ENCODE measurements at places on chromosomes 13 and 19. TPM values are rescaled to one million over a fixed set of nuclear protein-coding genes. Genes with fewer than 3 reads are reported as not detected.

The SCAF1 gene
- total RNA-seq: 14.8 TPM

The VAV1 gene
- total RNA-seq: 0.36 TPM

The MBNL2 gene
- 66.0 TPM for total RNA-seq

The ZNF441 gene
- 13.3 TPM for total RNA-seq

The RAB3A gene
- 0.72 TPM for total RNA-seq

The UNC13A gene
- under 0.01 TPM for total RNA-seq

The MYO9B gene
- total RNA-seq: 86.9 TPM

The ZNF177 gene
- total RNA-seq: 0.72 TPM

The SLC10A2 gene
- not detected for total RNA-seq

DNA sequence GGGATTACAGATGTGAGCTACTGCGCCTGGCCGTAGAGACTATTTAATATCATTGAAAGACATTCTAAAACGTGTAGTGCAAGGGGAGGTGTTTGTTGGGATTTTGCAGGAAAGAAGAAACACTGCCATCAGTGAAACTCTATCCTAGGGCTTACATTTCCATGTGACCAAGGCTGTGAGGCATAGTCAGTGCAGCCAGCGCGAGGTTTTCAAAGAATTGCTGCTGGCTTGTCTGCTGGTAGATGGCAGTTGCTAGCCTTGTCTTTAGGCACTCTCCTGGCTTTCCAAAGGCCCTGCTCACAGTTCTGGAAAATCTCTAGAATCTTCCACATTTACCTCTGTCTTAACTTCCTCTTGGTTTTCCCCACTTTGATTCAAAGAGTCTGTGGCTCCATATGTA lies 77.5 kb downstream of the GPC6 start:
- no peak for DNase-seq
- H3K4me3 ChIP-seq: no peak overlapping the region
- H3K36me3 ChIP-seq: no peaks in the 10 kb centered on the region

DNA sequence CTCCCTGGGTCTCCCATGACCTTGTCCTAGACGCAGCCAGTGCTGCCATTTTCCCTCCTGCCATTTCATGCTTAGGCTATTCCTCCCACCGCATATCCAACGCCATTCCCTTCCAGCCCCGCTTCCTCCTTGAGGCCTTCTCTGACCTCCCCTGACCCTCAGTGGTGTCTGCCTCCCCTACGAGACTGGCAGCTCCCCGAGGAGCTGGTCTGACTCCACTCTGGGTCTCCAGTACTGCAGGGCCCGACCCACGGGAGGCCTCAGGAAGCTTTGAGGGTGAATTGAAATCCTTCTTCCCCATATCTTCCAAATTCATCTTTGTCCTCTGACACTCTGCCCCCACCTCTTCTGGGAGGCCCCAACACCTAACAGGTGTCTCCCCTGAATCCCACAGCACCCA lies 708 bp downstream of the KLK15 start:
- no peak for DNase-seq
- H3K4me3 ChIP-seq: no peak overlapping the region
- H3K27me3 ChIP-seq: peaks cover 7% of the 10 kb centered on the region
- no peaks in the 10 kb centered on the region for H3K36me3 ChIP-seq

GRCh38 chr19:16258440-16258903 lies 60.8 kb downstream of the AP1M1 start:
- no peaks in the 10 kb centered on the region for H3K36me3 ChIP-seq
- H3K4me3 ChIP-seq: no peak overlapping the region
- no peak for DNase-seq

- no peak overlapping the region for H3K4me3 ChIP-seq
- no peaks in the 10 kb centered on the region for H3K36me3 ChIP-seq
- H3K27ac ChIP-seq: no peak overlapping the region
- peaks cover 8% of the 10 kb centered on the region for H3K4me1 ChIP-seq
- DNase-seq: peak; percentile 71
These were observed 4.3 kb upstream of the A1BG start for GRCh38 chr19:58357481-58358145.

- no peak overlapping the region for H3K4me3 ChIP-seq
- no peaks in the 10 kb centered on the region for H3K36me3 ChIP-seq
- H3K4me1 ChIP-seq: peaks cover 26% of the 10 kb centered on the region
- peak overlapping the region; percentile 68 for H3K27ac ChIP-seq
- H3K27me3 ChIP-seq: no peaks in the 10 kb centered on the region
These were observed 18.7 kb downstream of the STK24 start for GRCh38 chr13:98557937-98558792.

DNA sequence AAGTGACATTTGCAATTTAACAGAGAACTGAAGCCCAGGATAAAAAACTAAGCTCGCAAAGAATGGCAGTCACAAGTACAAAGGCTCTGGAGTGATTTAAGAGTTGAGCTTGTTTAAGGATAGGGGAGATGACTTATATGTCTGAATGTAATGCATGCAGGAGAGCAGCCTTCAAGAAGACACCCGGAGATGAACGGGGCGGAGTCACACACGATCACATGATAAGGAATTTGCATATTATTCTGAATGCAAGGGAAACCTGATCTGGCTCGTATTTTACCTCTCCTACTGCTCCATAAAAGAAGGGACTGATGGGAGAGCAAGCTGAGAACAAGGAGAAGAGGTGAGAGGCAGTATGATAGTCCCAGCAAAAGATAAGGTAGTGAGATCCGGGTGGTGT lies 12.9 kb downstream of the TBC1D4 start:
- peaks cover 12% of the 10 kb centered on the region for H3K4me1 ChIP-seq
- H3K36me3 ChIP-seq: no peaks in the 10 kb centered on the region
- no peak overlapping the region for H3K27ac ChIP-seq
- no peak overlapping the region for H3K4me3 ChIP-seq
- H3K27me3 ChIP-seq: no peaks in the 10 kb centered on the region
- DNase-seq: no peak

DNA sequence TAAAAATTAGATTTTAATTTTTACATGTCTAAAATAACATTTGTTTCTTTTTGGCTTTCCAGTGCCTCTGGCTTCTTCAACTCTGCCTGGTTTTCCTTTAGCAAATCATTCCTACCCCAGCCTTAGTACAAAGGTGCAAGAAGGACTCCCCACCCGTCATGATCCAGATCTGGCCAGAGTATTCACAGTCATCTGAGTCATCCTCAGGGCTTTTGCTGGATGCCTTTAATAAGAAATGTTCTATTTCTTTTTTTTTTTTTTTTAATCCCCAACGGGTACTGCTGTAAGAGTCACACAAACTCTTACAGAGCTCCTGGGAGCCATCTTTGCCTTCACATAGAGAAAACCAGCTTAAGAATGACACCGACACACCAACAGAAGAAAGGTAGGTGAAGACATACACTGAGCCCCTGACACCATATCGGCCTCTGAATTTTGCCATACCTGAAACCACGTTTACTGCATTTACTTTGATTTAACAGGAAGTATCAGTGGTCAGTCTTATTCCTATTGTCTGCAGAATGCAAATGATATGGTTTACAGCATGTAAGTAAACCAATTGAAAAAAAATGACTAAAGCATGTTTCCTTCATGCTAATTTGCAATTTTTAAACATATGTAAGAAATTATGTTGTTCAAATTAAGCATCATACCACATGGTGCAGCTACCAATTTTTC lies 184.4 kb downstream of the NALCN start:
- H3K36me3 ChIP-seq: no peaks in the 10 kb centered on the region
- H3K4me3 ChIP-seq: no peak overlapping the region
- H3K4me1 ChIP-seq: no peaks in the 10 kb centered on the region
- DNase-seq: peak; percentile 88
- H3K27me3 ChIP-seq: no peaks in the 10 kb centered on the region

DNA sequence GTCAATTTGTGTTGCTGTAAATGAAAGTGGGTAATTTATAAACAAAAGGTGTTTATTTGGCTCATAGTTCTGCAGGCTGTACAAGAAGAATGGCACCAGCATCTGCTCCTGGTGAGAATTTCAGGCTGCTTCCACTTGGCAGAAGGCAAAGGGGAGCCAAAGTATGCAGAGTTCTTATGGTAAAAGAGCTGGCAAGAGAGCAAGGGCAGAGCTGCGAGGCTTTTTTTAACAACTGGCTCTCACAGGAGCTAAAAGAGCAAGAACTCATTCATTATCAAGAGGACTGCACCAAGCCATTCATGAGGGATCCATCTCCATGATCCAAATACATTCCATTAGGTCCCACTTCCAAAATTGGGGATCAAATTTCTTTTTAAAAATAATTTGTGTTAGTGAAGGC lies 1712.7 kb downstream of the SLITRK5 start:
- no peak for DNase-seq
- no peaks in the 10 kb centered on the region for H3K27me3 ChIP-seq
- H3K4me3 ChIP-seq: no peak overlapping the region
- H3K27ac ChIP-seq: no peak overlapping the region
- H3K36me3 ChIP-seq: no peaks in the 10 kb centered on the region

- no peaks in the 10 kb centered on the region for H3K27me3 ChIP-seq
- no peaks in the 10 kb centered on the region for H3K4me1 ChIP-seq
- H3K27ac ChIP-seq: no peak overlapping the region
These were observed 14.5 kb upstream of the ZBTB32 start for GRCh38 chr19:35689836-35690235.

- H3K4me1 ChIP-seq: peaks cover 22% of the 10 kb centered on the region
- no peaks in the 10 kb centered on the region for H3K27me3 ChIP-seq
- no peak overlapping the region for H3K27ac ChIP-seq
- H3K4me3 ChIP-seq: no peak overlapping the region
- no peaks in the 10 kb centered on the region for H3K36me3 ChIP-seq
- no peak for DNase-seq
These were observed 16.1 kb upstream of the STRN4 start for GRCh38 chr19:46762245-46762890.

DNA sequence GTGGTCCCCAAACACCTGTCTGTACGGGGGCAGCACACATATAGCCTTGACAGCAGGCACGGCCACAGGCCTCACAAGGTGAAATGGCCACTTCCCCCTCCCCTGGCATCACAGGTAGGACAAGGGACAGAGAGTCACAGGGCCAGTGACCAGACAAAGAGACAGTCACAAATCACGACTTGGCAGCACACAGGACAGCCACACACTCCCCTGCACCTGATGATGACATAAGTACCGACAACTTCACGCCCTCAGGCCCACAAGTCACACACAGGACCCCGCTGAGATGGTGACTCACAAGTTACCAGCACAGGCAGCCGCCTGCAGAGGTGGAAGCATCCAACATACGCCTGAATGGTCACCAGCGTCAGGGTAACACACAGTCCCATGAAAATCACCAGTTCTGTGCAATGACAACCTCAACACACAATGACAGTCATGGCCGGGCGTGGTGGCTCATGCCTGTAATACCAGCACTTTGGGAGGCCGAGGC lies 16.5 kb downstream of the TYK2 start:
- H3K4me3 ChIP-seq: no peak overlapping the region
- H3K27ac ChIP-seq: no peak overlapping the region
- no peaks in the 10 kb centered on the region for H3K4me1 ChIP-seq
- DNase-seq: peak; percentile 41
- no peaks in the 10 kb centered on the region for H3K27me3 ChIP-seq
- peaks cover 38% of the 10 kb centered on the region for H3K36me3 ChIP-seq

- H3K4me1 ChIP-seq: no peaks in the 10 kb centered on the region
- no peak for DNase-seq
- H3K27ac ChIP-seq: no peak overlapping the region
- no peak overlapping the region for H3K4me3 ChIP-seq
- no peaks in the 10 kb centered on the region for H3K36me3 ChIP-seq
These were observed 179.6 kb upstream of the MIR17HG start for GRCh38 chr13:91167706-91168385.

DNA sequence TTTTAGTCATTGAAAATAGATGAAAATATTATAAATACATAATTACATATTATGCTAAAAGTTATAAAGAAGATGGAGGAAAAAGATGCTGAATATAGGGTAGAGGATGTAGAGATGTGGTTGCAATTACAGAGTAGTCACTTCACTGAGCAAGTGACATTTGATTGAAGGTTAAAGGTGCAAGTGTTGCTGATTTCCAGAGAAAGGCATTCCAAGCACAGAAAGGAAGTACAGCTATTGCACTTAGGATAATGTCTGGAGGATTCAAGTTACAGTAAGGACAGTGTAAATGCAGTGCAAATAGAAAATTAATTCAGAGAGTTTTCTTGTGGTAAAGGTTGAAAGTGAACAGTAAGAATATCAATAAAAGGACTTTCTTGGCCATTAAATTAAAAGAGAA lies 1721.8 kb downstream of the PCDH9 start:
- H3K4me3 ChIP-seq: no peak overlapping the region
- H3K4me1 ChIP-seq: no peaks in the 10 kb centered on the region
- no peaks in the 10 kb centered on the region for H3K36me3 ChIP-seq
- H3K27me3 ChIP-seq: no peaks in the 10 kb centered on the region

- H3K4me3 ChIP-seq: no peak overlapping the region
- H3K4me1 ChIP-seq: no peaks in the 10 kb centered on the region
- no peak overlapping the region for H3K27ac ChIP-seq
- DNase-seq: no peak
These were observed 17.5 kb upstream of the PSG9 start for GRCh38 chr19:43286786-43287185.

GRCh38 chr19:33997690-33998089 lies 174.6 kb upstream of the LSM14A start:
- H3K4me3 ChIP-seq: no peak overlapping the region
- H3K36me3 ChIP-seq: no peaks in the 10 kb centered on the region
- no peak for DNase-seq
- H3K27me3 ChIP-seq: no peaks in the 10 kb centered on the region
- no peaks in the 10 kb centered on the region for H3K4me1 ChIP-seq

- peaks cover 90% of the 10 kb centered on the region for H3K36me3 ChIP-seq
- H3K27me3 ChIP-seq: no peaks in the 10 kb centered on the region
- H3K4me1 ChIP-seq: peaks cover 4% of the 10 kb centered on the region
- no peak overlapping the region for H3K27ac ChIP-seq
These were observed 33.4 kb downstream of the IPO5 start for GRCh38 chr13:97986835-97987234.

DNA sequence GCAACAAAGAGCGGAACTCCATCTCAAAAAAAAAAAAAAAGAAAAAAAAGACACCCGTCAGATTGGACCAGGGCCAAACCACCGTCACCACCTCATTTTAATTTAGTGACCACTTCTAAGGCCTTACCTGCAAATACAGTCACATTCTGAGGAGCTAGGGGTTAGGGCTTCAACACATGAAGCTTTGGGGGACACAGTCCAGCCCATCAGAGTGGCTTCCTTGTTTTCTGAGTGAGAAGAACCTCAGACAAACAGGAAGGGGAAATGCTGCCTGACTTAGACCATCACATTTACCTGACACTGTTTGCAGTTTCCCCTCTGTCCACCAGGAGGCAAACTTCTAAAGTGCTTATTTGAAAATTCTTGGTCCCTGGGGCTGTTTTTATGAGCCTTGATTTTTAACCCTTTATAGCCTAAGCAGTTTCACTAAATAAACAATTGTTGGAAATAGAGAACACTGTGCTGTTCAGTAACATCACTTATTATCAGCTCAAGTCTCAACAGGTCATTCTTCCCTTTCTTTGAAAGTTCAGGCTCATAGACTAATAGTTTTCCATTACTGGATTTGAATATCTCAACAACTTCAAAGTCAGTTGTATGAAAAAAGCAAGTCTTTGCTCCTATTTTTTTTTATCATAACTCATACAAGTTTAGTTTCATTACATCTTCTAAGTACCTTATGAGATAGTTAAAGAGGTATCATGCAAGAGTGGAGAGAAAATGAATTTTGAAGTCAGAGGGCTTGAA lies 74.9 kb upstream of the WASF3 start:
- H3K36me3 ChIP-seq: no peaks in the 10 kb centered on the region
- peaks cover 4% of the 10 kb centered on the region for H3K4me1 ChIP-seq
- H3K27ac ChIP-seq: no peak overlapping the region
- no peak overlapping the region for H3K4me3 ChIP-seq

- H3K4me1 ChIP-seq: peaks cover 8% of the 10 kb centered on the region
- no peaks in the 10 kb centered on the region for H3K27me3 ChIP-seq
- H3K27ac ChIP-seq: no peak overlapping the region
- DNase-seq: no peak
- H3K36me3 ChIP-seq: no peaks in the 10 kb centered on the region
These were observed 226.1 kb downstream of the RFC3 start for GRCh38 chr13:34044041-34044440.
